ENCODE measurements at places on chromosomes 4 and X.

DNA sequence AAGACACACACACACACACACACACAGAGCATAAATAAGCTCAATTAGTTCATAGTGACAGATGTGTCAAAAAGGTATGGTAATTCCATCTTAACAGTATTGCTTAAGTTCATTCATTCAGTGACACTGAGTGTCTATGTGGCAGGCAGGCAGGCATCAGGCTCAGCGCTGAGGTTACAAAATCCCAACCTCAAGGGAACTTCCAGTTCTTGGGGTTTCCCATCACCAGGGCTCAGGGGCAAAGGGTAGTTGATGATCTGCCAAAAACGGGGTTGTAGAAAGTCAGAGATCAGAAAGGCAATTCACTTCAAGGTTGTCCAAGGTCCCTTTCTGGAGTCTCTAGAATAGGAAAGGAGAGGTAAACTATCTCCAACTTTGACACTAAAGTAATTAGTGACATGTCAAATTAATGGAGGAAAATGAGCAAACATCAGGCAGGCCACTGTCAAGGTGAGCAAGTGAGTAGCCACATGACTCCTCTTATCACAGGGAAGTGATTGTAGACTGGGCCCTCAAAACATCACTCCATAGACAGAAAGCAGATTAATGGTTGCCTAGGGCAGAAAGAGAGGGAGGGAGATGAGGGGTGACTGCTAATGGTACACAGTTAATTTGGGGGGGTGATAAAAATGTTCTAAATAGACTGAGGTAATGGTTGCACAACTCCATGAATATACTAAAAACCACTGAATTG is 41.8 kb downstream of the GPC4 start:
- DNase-seq = no peak

DNA sequence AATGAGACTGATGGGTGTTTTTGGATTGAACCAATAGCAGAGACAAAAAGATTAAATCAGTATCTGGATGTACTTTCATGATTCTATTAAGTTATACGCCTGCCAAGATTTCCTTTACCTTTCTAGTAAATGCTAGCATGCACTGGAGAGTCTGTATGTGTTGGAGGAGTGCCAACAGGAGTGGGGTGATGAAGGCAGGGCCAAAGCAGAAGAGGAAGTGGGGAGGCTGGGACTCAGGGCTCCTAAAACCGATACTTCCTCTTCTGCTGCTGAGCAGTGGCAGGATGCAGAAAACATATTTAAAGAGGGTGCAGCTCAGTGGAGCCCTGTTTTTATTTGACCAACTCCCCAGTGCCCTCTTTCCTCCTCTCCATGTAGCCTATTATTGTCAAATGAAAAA is 5.6 kb downstream of the CYSLTR1 start:
- no peak for DNase-seq

DNA sequence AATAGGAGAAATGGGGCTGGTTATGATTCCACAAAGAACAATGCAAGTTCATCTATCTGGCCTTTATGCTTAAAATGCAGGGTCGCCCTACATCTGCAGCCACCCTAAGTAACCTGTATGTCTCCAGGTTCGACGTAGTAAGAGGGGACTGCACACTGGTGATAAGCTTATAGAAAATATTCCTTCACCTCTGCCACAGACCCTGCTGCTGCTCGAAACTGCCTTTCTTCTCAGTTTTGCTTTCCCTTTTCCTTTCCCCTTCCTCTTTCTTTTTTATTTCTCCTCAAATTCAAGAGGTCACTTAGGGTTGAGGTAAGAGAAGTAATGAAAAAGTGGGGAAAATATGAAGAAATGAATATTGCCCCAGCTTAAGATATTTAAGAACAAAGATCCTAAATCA is 123.5 kb downstream of the DCHS2 start:
- DNase-seq = no peak

GRCh38 chrX:110216027-110216426 is 101.9 kb downstream of the AMMECR1 start:
- DNase-seq = no peak

- no peak for DNase-seq
Measured at GRCh38 chr4:1705732-1706131, 6.4 kb downstream of the SLBP start.

DNA sequence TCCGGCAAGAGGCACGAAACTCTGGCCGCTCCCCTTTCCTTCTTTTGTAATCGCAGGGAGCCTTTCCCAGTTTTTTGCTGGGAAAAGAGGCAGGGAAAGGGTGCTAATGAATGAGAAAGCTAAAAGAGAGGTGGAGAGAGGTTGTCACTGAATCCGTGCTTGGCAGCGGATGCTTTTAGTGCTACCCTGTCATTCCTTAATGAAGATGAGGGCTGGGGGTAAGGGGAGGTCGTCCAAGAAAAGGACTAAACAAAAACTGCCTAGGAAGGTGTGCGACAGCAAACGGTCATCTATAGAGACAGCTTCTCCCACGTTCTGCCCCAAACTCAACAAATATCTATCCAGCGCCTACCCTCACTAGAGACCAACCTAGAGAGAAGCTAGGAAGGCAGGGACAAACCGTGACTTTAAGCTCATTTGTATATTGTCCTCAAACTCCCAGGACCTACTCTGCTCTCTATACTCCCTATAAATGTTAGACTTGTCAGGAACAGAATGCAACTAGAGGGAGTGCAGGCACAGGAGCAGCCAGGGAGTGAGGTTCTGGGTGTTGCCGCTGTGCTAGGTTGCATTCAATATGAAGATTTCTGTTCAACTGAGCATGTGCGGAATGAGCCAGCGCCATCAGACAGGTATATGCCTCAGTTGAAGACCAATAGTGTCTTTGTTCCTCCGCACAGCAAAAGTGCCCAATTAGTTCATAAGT is 777 bp upstream of the CASK start:
- no peak for DNase-seq

DNA sequence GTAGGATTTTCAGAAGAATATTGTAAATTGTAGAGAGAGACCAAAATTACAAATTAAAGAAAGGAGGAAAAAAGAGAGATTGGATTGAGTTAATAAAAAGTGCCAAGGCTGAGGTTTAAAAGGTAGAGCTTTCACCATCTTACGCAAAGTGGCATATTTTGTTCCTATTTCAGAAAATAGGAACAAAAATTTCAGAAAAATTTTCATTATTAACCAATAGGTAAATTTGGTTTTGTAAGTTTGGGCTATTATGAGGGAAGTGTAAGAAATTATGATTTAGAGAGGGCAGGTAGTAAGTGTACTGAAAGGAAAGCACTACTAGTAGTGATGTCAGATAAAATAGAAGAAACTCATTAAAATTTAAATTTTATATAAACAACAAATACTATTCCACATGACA is 479.7 kb downstream of the ACTRT1 start:
- DNase-seq = no peak

GRCh38 chrX:11064276-11064675 is 46.9 kb upstream of the HCCS start:
- no peak for DNase-seq

- DNase-seq = no peak
Measured at GRCh38 chr4:120056246-120056645, 10.4 kb downstream of the MAD2L1 start.

DNA sequence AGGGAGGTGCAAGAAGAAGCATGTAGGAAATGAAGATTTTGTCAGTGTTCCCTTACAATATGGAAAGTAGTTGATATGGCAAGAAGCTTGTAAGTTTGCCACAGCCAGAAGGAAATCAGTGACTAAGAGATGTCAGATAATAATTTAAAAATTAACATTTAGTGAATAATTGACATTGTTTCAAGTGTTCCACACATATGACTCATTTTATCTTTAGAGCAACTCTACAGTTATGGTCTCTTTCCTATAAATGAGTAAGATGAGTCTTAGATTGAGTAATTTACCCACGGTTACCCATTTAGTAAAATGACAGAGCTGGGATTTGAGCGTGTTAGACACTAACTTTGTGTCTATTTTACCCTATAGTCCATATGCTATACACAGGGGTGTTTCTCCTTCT is 300.3 kb upstream of the IRS4 start:
- DNase-seq = no peak

DNA sequence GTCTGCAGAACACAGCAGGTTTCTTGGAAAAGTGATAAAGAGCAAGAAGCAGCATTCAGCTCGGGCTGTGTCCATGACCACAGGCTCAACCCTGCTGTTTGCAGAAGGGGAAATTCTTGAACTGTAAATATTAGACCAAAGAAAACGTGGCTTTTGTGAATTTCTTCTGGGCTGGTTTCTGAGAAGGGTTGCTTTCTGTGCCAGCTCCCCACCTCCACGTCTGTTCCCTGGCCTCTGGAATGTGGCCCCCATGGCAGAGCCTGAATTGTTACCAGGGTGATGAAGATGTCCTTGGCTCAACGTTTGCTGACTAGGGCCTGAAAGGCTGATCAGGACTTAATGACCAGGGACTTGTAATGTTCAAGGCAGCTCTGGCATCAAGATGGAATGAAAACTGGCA is 116.0 kb downstream of the CPEB2 start:
- no peak for DNase-seq

GRCh38 chr4:138408758-138409157 is 166.6 kb upstream of the SLC7A11 start:
- no peak for DNase-seq

DNA sequence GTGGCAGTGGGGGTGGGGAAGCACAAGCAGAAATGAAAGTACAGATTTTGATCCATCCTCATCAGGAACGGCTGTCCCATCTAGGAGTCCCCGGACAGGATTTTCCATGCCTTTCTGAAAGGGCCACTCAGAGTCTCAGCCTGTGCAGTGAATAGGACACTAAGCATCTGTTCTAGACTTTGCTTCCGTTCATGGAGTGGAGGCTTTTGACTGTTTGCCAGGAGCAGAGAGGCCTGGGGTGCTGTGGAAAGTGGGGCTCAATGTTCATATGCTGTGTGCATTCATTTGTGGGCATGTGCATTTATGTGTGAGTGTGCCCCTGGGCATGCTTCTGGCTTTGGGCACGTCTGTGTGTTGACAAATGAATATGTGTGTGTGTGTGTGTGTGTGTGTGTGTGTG is 25.6 kb upstream of the MAMLD1 start:
- DNase-seq = no peak

- no peak for DNase-seq
Measured at GRCh38 chr4:138959097-138959815, 56.3 kb upstream of the NOCT start.

DNA sequence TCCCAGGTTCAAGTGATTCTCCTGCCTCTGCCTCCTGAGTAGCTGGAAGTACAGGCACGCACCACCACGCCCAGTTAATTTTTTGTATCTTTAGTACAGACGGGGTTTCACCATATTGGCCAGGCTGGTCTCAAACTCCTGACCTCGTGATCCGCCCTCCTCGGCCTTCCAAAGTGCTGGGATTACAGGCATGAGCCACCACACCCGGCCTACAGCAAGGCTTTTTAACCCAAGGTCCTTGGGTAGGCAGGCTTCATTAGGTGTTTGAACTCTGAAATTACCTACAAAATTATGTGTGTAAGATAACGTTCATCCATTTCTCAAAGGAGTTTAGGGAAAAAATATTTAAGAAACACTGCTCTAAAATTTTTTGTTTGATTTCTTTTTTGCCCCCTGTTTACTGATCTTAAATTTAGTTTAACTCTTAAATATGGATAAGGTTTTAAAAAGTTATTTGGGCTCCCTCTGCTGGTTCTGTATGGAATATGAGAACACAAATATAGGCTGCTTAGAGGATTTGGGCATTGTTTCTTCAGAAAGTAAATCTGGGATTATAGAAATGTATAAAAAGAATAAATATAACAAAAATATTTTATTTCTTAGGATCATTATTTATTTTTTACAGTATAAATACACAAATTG is 92.8 kb downstream of the CBR4 start:
- DNase-seq = no peak

GRCh38 chrX:21993265-21993664 is 38.9 kb upstream of the PHEX start:
- no peak for DNase-seq

GRCh38 chrX:43087830-43088229 is 309.9 kb upstream of the PPP1R2C start:
- DNase-seq = no peak

GRCh38 chr4:120855307-120856001 is 67.1 kb downstream of the PRDM5 start:
- no peak for DNase-seq

- DNase-seq = no peak
Measured at GRCh38 chr4:106775636-106776035, 260.5 kb downstream of the DKK2 start.

GRCh38 chr4:4248885-4249203 is 821 bp upstream of the TMEM128 start:
- DNase-seq = no peak

- no peak for DNase-seq
Measured at GRCh38 chrX:20571611-20572010, 304.9 kb upstream of the RPS6KA3 start.

GRCh38 chr4:120232050-120232449 is 165.4 kb upstream of the MAD2L1 start:
- no peak for DNase-seq

DNA sequence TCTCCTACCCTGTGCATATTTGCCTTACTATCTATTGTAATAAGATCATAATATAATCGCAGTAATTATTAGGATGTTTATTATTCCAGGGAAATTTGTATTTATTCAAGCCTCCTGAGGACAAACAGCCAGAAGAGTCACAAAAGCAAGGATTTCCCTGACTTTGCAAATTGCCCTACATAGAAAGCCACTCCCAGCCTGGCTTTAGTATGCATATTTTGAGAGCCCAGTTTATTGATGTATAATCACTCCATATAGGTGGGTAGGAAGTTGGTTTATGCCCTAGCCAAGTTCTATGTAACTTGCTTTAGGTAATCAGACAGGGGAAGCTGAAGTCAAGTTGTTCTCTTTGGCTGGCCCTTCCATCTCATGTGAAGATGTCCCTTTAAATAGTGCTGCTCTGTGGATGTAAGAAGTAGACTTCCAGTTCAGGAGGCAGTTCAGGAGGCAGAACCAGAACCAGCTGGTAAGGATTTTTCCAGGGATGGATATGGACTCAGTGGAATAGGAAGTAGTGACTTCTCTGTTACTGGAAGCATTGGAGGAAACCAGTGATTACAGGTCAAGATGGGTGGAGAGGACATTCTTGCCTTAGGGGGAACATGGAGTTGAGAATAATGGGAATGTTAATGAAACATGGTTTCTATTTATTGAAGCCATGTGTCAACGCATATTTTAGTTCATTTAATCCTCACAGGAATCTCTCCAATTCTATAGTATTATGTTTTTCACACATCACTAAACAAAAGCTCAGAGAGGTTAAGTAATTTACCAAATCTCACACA is 70.5 kb upstream of the KIT start:
- DNase-seq = no peak

DNA sequence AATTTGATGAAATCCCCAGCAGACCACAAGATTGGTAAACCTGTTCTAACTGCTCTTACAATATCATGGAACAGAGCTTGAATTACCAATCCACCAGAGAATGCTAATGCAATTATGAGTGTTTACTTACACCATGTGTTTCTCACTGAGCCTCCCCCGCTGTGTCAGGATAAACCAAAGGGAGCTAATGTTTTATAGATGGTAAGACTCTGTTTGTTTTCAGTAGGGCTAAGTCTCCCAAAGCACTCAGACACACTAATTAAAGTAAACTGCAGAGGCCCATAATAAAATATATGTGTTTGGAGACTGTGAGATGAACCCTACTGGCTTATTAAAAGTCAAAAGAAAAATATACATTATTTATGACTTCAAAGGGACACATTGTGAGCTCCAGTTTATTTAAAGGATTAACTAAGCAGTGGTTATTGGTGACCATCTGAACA is 261.7 kb upstream of the FAM241A start:
- no peak for DNase-seq

- no peak for DNase-seq
Measured at GRCh38 chr4:179097741-179098140, 1655.5 kb upstream of the AGA start.
